ENCODE measurements at places on chromosomes 4 and X.

- DNase-seq, result no peak
Measured at GRCh38 chr4:68476191-68476590, 28.9 kb downstream of the TMPRSS11E start.

DNA sequence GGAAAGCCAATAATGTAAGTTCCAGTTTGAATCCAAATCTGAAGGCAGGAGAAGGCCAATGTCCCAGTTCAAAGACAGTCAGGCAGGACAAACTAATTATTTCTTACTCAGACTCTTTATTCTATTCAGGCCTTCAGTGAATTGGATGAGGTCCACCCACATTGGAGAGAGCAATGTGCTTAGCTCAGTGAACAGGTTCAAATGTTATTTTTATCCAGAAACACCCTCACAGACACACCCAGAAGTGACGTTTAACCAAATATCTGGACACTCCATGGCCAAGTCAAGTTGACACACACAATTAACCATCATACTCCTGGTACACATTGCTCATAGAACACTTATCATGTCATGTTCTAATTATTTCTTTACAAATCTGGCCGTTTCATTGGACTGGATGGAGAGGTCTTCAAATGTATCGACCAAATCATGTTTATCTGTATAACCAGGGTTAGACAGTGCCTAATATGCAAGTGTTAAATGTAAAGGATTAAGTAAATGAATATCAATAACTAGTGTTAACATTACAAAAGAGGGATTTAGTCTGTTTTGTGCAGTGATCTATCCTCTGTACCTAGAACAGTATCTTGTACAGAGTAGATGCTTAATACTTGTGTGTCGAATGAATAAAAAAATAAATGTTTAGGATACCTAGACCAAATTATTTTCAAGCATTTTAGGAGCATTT lies 27.1 kb upstream of the XK start:
- no peak for DNase-seq

DNA sequence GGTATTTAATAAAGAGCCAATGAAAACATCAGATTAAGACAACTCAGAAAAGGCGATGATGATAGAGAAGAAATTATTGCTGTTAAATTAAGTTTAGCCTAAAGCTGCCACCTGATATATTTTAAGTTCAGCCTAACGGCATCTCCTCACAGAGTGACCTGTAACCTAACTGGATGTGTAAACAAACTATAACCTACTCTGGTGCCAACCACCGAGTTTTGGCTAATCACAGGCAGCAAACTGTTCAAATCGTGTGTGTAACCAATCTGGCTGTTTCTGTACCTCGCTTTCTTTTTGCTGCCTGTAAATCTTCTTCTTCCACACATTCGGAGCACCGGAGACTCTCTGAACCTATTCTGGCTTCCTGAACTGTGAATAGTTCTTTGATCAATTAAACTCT lies 37.8 kb upstream of the MED14 start:
- no peak for DNase-seq

DNA sequence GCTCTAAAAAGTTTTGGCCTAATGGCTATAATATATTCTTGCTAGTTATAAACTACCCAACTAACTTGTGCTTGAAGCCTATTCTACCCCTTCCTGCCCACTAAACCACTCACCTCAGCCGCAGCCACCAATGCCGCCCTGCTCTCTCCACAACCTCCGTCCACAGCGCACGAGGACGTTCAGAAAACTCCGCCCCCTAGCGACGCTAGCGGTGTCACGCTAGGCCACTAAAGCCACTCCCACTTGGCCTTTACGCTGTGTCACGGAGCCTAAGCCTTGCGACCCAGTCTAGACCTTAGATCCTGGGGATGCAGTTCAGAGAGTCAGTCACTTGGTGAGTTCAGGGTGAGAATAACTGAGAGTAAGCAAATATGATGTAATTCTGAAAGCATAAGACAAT lies at the start of gene TEX11:
TEX11 (minus strand) TSS at position 171 of the 400 bp plus-strand sequence. CDS start 922 bp downstream, outside the sequence.
- DNase-seq, result no peak

GRCh38 chr4:54063229-54063628 lies 1.2 kb downstream of the CHIC2 start:
- no peak for DNase-seq

- DNase-seq, result no peak
Measured at GRCh38 chrX:44261286-44261685, 82.2 kb downstream of the EFHC2 start.

Data from activated CD8-positive, alpha-beta memory T cell treated with anti-CD3 and anti-CD28 coated beads, Interleukin-2, amount 50 U/mL, for 48 hours (primary cell).